ENCODE measurements at places on chromosomes 12 and 14.

- no peak for DNase-seq
Observed at GRCh38 chr14:51518711-51519110, 133.0 kb upstream of the FRMD6 start.

- peak; percentile 57 for DNase-seq
Observed at GRCh38 chr14:68982581-68982980, 3.5 kb upstream of the ACTN1 start.

DNA sequence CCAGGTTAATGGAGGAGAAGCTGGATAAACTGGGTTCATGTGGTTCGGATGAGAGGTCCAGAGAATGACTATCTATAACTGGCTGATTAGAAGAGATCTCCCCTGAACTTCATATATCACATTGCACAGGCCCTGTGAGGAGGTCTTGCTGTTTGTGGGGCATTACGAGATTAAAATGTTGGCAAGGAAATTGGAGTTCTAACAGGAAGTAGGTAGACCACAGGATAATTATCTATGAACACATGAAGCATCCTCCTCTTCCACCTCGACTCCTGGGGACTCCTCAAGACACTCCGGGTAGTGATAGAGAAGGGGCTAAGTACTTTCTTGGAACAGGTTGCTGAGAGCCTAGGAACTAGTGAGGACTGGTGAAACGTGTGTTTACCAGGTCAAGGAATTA, 418.8 kb downstream of the KCNH5 start:
- DNase-seq, result no peak

DNA sequence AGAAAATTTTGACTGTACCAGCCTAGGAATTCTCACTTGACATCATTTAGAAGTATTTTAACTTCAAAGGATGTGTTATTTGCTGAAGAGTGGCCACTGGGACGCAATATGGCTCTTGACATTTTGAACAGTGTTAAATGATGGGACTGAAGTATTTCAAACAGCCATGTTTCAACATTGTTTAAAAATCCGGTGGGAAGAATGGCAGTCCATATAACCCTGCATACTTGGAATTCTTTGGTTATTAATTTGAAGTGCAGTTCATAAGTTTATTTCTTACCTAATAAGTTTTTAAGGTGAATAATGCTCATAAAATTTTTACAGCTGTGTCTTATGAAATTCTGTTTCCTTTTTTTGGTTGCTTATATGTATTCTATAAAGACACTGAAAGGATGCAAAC, 8.3 kb downstream of the TMTC2 start:
- peak; percentile 65 for DNase-seq

GRCh38 chr14:68788996-68789820, 3.7 kb downstream of the ZFP36L1 start:
- DNase-seq, result peak; percentile 71

GRCh38 chr14:73935666-73936065, 14.2 kb downstream of the FAM161B start:
- peak; percentile 19 for DNase-seq

DNA sequence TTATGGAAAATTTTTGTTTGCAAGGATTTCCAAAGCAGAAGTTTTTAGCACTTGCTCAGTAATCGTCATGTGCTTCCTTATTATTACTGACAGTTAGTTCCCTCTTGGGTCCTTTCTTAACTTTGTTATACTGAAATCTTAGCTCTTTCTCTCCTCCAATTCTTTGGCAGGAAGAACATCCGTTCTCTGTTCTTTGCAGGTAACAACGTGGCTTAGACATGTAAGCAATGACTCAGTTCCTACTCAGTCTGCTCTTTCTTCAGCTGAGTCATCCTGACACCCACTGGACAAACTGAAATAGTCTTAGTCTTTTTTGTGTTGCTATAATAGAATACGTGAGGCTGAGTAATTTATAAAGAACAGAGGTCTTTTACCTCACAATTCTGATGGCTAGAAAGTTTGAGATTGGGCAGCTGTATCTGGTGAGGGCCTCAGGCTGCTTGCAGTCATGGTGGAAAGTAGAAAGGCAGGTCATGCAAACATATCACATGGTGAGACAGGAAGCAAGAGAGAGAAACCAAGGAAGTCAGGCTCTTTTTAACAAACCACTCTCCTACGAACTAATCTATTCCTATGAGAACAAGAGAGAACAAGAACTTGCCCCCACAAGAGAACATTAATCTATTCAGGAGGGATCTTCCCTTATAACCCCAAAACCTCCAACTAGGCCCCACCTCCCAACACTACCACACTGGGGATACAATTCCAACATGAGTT, 49.2 kb downstream of the TESPA1 start:
- DNase-seq, result peak; percentile 95

- DNase-seq, result peak; percentile 53
Observed at GRCh38 chr14:101665478-101666078, 95.9 kb upstream of the PPP2R5C start.
